ENCODE measurements at places on chromosomes 12 and 14.
A peak's percentile ranks its signal among the peaks of the same experiment; 100 is the strongest.

- no peak for DNase-seq
Observed at GRCh38 chr14:86521843-86522242, 991.9 kb downstream of the FLRT2 start.

- peak; percentile 66 for DNase-seq
Observed at GRCh38 chr12:11716794-11717518, 67.5 kb downstream of the ETV6 start.

- DNase-seq, result no peak
Observed at GRCh38 chr12:54384591-54385041, at the start of gene ZNF385A. ZNF385A (minus strand) TSS chr12:54384733; CDS start chr12:54384514, 219 bp downstream.

- peak; percentile 45 for DNase-seq
Observed at GRCh38 chr12:118534003-118534402, 157.6 kb downstream of the SUDS3 start.

DNA sequence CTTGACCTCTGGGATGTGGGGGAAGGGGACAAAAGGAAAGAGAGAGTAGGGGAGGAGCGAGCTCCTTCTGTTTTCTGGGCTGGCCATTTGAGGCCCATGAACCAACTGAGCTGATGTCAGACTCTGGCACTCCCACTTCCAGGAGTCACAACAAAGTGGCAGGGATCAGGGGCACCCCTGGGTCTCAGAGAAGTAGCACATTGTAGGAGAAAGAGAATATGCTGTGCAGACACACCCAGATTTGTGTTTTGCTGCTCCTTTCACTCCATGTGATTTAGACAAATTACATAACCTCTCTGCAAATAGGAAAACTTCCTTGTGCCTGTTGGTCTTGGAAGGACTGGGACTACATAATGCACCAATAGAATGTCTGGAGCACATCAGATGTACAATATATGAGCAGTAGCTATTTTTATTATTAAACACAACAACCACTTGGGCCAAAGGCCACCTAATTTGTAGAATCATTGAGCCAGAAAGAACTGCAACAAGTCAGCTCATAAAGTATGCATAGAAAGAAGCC is 265.5 kb downstream of the ZFP36L1 start:
- DNase-seq, result no peak

DNA sequence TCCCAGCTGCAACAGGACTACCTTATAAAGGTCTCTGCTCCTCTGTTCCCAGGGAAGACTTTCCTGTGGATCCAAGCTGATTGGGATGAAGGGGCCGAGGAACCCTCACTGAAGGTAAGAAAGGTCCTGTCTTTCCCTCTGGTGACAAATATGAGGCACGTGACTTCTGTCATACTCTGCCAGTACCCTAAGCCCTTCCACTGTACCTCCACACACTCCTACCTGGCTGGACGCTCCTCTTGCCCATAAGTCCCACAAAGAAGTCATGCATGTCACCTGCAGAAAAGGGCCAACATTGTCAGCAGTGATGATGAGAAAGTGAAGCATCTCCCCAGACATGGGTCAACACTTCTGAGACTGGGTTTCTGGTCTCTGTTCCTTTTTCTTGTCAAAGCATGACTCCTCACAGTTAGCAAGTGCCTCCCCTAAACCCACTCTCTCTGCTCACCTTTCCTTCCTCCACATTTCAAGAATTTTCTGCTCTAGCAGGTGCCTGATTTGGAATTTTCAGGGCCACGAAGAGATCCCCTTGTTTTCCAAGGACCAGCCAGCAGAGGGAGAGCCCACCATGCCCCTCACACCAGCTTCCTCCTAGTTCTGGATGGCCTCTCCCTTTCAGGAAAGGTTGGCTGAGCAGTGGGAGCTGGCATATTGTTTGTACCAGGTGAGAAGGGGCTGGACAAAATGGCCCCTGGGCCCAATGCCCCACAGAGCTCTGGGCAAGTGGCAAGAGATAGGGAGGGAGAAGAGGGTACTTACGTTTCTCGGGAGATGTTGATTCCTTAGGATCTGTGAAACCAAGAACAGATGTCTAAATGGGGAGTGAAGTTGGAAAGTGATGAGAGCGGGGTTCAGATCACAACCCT is 3.5 kb downstream of the TAC3 start:
- no peak for DNase-seq

GRCh38 chr14:44820230-44820964 is 141.3 kb downstream of the KLHL28 start:
- DNase-seq, result peak; percentile 61

GRCh38 chr14:91885113-91885712 is 17.9 kb upstream of the TC2N start:
- DNase-seq, result no peak

- no peak for DNase-seq
Observed at GRCh38 chr14:99515301-99516155, 34.3 kb downstream of the CCNK start.

- no peak for DNase-seq
Observed at GRCh38 chr14:58465421-58465820, 37.9 kb downstream of the KIAA0586 start.

DNA sequence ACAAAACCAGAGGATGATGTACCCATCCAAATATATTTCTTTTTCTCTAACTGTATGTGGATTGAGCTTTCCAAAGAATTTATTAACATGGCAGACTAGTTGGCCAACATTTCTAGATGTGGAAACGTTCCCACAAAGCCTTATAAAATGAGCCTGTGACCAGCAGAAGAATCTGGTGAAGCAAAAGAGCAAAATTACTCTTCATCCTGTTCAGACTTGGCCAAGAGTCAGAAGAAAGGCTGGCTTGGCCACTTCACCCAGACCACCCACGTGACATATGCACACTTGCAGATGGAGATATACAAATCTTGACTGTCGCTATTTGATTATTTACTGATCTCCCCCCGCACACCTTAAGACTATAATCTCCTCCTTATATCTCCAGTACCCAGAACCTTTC is 96.7 kb downstream of the NUAK1 start:
- no peak for DNase-seq

DNA sequence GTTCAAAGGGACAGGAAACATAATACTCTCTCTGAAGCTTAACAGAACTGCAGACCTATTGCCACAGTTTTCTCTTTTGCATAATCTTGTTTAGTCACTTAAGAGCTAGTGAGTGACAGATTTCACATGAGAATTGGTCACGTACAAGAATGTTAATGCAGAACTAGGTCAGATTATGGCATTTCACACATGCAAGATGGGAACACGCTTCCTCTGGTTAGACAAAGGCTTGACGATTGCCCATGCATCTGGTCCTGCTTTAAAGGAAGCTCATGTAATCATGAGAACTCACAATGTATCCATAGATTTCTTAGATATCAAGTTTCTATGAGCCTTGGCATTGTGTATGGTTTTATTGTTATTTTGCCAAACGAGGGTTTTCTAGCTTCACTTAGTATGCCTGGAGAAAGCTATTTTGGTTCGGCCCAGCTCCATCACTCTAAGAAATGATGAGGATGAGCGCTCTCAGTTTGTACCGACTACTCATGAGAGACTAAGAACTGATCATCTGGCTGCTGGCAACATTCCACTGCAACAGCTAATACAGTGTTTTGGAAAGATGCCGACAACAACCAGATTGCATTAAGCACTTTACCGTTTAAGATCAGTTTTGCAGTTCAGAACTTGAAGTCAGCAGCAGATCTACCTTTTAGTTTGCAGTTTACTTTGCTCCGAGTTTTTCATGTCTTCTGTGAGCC is 380.0 kb downstream of the DIO2 start:
- no peak for DNase-seq

DNA sequence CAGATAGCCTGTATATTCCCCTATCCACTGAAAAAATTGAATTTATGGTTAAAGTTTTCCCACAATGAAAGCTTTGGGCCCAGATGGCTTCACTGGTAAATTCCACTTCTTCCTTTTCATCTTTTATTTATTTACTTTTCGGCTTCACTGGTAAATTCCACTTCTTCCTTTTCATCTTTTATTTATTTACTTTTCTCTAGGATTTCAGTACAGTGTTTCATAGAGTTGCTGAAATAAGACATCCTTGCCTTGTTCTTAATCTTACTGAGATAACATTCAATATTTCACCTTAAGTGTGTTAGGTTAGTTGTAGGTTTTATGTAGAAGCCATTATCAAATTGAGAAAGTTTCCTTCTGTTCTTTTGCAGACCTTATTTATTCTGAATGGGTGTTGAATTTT is 18.9 kb upstream of the KLRG1 start:
- no peak for DNase-seq

DNA sequence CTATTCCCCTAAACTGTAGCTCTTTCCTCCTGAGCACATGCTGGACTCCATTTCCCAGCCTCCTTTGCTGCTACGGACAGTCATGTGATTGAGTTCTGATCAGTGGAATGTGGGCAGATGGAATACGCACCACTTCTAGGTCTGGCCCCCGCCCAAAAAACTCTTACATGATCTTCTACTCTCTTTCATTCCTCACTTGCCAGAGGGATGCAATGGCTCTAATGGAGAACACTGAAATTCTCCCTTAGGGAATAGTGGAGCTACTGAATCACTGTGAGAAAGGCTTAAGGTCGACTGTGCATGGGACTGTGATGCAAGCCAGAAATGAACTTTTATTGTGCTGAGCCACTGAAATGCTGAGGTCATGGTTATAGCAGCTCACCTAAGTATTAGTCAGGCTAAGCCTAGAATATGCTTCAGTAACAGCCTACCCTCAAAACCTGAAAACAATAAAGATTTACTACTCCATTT is 13.0 kb upstream of the TMED2 start:
- peak; percentile 18 for DNase-seq

DNA sequence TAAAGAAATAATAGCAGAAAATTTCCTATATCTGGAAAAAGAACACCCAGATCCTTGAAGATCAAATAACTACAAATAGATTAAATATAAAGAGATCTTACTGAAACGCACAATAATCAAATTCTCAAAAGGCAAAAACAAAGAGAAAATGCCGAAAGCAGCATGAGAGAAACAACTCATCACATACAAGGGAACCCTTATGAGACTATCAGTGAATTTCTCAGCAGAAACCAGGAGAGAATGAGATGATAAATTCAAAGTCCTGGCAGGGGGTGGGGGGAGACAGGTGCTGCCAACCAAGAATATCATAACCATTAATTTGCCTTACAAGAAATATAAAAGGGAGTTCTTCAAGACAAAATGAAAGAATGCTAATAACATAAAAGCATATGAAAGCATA is 73.7 kb downstream of the CEP128 start:
- no peak for DNase-seq

DNA sequence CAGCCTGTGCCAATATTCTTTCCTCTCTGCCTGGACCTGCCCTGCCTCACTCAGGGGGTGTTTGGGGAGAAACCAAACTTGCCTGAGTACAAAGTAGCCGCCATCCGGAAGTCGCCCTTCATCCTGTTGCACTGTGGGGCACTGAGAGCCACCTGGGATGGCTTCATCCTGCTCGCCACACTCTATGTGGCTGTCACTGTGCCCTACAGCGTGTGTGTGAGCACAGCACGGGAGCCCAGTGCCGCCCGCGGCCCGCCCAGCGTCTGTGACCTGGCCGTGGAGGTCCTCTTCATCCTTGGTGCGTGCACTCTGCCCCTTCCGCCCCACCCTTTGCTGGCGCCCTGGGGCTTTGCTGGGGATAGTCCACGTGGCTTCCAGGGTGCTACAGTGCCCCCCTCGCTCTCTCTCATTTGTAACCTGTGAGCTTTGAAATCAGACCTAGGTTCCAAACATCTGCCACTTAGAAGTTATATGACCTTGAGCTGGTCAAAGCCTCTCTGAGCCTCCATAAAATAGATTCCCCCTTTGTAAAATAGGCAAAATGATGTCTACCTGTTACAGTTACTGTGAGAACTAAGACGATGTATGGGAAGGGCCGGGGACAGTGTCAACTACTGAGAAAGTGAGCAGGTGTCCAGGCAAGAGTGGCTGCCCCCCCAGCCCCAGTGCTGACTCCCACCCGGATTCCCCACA is 4.5 kb downstream of the KCNH3 start:
- no peak for DNase-seq

DNA sequence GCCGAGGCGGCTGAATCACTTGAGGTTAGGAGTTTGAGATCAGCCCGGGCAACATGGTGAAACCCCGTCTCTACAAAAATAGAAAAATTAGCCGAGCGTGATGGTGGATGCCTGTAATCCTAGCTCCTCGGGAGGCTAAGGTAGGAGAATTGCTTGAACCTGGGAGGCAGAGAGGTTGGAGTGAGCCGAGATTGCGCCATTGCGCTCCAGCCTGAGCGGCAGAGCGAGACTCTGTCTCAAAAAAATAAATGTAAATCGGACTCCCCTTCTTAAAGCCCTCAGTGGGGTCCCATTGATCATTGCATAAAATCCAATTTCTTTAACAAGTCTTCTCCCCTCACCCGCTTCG is 908 bp downstream of the TDP1 start:
- no peak for DNase-seq

DNA sequence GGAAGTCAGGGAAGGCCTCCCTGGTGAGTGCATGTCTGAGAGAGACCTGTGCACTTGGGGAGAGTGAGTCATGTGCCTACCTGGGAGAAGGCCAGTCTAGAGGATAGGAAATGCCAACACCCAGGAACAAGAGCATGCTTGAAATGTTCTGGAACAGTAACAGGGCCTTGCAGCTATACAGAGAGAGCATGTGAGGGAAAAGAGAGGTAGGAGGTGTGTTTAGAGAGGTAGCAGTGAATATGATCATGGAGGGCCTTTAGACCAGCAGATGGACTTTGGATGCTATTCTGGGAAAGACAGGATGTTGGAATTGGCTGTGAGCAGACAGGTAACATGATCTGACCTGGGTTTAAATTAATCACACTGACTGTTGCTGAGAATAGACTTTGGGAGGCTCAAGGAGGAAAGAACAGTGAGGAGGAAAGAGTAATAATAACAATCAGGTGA is 1143.6 kb downstream of the FLRT2 start:
- peak; percentile 2 for DNase-seq

All from NCI-H146 (cell line).